ENCODE measurements at places on chromosomes 12 and 14. TPM values are rescaled to one million over a fixed set of nuclear protein-coding genes. Genes with fewer than 3 reads are reported as not detected.

SELPLG gene
- 15.4 TPM for total RNA-seq

DNA sequence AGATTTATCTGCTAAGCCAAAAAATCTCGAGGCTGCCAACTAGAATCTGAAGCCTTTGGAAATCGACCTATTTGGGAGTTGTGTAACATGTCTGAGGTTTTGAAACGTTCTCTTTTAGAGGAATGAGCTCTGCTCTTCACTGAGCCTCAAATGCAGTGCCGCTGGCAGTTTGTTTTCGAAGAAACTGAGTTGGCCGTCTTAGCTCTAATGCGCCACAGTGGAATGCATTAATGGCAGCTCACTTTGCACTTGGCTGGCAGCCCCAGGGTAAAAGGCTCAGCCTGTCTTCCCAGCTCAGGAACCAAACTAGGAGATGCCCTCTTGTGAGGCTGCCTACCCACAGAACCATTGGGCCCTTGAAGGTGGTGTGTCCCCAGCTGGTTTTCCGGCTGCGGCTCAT is 53.8 kb downstream of the SFSWAP start:
- no peak for DNase-seq

GRCh38 chr14:45680531-45680930 is 427.5 kb upstream of the MIS18BP1 start:
- DNase-seq, result no peak

- DNase-seq, result no peak
Measured at GRCh38 chr12:125140279-125141209, 75.3 kb downstream of the AACS start.

SLC22A17 gene
- 7.0 TPM for total RNA-seq

TSHR gene
- 0.39 TPM for total RNA-seq

DNA sequence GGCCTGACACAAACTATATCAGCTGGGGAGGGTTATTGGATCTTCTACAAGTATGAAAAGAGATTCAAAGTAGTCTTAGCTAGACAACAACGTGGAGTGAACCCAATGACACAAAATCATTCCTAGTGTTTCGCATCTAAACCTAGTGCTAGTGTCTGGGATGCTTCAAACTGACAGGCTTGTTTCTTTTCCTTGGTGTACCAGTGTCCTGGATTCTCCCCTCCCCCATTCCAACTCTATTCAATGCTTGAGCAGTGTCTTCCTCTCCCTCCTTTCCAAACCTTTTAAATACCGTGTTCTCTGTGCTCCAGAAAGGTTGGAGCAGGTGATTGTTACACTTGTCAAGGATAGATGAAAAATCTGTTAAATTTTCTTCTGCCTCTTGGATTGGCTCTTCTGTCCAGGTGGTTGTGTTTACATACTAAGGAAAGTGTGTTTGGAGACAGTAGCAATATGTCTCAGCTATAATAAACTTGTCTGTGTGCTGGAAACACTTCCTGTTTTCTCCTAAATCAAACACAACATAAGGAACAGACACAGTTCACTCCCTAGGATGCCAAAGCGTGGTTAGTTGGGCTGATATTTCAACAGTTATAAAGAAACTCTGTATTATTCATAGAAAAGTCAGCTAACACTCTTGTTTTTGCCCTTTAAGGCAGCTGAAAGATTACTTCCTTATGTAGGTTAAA is 14.4 kb upstream of the GUCY2C start:
- no peak for DNase-seq

DNA sequence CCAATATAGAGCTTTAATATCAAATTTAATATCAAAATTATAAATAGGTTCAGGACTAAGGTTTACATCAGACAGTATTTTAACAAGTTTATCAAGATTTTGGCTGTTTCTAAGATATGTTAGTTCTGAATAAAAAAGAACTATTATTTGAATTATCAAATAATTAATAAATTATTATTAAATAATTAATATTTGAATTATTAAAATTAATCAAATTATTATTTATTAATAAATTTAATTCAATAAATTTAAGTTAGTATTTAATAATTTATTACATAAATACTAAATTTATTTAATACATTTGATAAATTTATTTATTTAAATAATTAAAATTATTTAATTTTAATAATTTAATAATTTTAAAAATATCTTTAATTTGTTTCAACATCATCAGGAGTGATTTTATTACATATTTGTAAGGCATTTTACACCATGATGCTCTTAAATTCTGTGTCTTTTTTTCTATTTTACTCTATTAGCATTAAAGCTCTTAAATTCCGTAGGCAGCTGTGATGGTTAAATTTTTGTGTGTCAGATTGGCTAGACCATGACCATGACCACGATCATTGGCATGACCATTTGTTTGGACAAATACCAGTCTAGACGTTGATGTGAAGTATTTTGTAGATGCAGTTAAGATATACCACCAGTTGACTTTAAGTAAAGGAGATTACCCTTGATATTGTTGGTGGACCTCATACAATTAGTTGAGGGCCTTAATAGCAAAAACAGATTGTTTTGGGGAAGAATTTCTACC is 82.6 kb downstream of the BBS10 start:
- no peak for DNase-seq

DNA sequence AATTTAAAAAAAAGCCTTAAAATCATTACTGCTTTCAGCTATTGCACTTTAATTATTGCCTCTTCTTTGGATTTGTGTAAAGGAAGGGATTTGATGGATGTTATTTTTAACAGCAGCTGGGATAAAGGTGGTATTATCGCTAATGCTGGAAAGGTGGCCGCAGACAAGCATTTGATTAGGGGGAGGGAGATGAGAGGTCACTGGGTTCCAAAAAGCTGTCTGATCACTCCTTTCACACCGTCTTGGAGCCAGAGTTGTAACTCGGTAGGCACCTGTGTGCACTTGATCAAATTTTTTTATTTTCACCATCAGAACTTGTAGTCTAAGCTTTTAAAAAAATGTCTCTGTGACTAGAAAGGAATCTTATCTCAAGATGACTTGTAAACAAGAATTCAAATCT is 99.8 kb downstream of the AKAP6 start:
- DNase-seq, result no peak

- DNase-seq, result no peak
Measured at GRCh38 chr14:86782092-86782580, 1210.8 kb downstream of the GALC start.

DNA sequence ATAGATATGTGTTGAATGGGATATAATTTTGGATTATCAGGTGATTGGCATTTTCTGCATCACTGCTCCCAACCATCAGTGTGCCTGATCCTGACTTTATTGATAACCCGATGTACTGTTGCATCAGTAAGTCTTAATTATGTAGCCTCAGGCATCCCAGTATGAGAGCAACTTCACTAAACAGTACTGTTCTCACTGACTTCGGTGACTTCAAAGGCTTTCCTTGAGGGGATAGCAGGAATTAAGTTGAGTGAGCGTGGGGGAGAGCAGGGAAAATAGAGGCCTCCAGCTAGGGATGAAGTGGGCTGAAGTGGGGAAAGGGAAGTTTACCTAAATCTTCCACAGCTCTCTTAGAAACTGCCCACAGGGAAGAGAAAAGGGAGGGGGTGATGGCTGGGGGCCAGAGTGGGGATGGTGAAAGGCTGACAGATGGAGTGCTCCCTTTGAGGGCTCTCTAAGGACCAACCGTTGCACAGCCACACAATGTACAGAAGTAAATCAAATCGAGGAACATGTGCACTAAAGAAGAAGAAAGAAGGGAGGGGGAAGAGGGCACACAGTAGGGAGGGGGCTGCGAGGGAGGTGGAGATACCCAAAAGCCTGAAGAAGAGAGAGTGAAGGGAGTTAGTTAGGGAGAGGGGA is 10.7 kb upstream of the NEUROD4 start:
- DNase-seq, result no peak

GRCh38 chr12:117124421-117125271 is 25.4 kb upstream of the TESC start:
- DNase-seq, result no peak

NT5DC3 gene
- total RNA-seq, result 7.1 TPM

DNA sequence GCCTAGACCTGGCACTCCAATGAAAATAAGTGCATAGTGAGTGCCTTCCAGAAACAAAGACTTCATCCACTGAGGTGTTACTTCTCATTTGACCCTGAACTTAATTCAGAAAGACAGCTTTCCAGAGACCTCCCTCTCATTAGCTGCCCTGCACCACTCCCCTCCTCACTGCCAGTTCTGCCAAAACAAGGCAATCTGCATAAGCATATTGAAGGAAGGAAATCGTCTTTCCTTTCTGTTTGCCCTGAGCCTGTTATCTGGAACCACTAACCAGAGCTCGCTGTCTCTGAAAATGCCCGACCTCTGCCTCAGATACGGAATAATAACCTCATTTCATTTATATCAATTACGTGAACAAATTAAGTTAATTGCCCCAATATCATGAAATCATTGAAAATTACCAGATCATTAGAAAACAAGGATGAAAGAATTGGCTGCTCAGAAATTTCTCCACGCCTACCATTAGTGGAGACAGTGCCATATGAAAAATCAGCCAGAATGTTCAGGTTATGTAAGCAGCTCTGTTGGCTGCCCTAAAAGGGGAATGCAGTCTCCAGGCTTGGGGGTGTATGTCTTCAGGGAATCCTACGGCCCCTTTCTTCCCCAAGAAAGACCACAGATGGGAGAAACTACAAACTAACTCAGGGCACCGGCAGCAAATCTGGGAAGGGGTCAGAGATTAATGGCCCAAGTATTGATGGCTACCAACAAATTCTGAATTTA is 149.9 kb upstream of the FKBP4 start:
- DNase-seq, result peak; percentile 5

KRT73 gene
- not detected for total RNA-seq

MMP17 gene
- 4.7 TPM for total RNA-seq

GRCh38 chr12:131258398-131258797 is 304.7 kb downstream of the ADGRD1 start:
- DNase-seq, result no peak

DNA sequence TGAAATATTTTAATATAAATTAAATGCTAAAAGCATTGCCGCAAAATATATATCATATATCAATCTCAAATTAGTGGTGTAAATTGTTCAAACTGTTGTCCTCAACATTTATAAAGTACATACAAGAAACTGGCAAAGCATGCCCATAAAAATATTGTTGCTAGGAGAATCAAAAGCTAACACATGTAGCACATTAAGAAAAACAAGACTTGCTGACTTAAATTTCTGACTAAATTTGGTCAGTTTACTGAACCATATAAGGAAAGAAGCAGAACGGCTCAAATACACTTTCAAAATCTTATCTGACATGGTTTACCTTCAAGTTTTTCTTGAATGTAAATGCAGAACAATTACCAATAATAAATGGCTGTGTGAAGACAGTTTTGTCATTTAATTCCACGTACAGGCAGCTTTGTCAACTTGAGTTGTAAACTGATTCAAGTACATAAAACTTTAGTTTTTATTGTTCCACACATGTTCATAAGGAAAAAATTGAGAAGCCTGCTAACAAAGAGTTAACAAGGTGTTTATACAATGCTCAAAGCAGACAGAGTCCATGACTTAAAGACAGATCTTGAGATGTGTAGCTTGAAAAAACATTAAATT is 50.4 kb downstream of the PPP1R12A start:
- no peak for DNase-seq

TAS2R46 gene
- 1.8 TPM for total RNA-seq

DNA sequence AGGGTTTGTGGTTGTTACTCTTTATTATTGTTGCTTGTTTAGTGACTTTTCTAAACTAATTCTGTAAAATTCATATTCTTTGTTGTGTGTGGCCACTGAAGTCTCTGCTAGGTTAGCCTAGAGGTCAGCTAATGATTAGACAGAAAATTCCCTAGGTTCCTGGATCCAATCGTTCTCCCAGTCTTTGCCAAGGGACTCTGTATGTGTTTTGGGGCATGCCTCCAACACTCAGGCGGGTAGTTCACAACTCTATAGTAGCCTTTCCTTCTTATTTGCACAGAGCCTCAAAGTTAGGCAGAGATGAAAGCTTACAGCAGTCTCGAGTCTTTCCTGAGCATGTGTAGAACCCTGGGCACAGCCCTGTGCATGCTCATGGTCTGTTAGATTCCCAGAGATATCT is 32.7 kb upstream of the RIN3 start:
- DNase-seq, result no peak

FBLN5 gene
- 183 TPM for total RNA-seq

- peak; percentile 93 for DNase-seq
Measured at GRCh38 chr12:26523708-26524150, 309.3 kb downstream of the ITPR2 start.

DNA sequence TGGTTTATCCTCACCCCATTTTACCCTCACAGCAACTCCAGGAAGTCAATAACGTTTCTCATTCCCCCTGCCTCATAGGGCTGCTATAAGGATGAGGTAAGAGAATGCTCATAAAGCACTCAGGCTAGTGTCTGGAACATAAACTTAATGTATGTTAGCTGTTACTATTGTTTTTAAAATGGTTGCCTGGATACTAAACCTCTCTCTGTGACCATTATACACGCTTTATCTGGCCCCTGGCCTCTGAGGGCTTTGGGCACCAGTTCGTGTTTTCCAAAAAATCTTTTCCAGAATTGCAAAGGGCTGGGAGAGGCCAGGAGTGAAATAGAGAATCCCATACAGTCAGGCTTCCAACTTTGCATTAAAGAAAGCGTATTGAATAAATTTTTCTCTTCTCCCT is 113.9 kb downstream of the KTN1 start:
- no peak for DNase-seq

PPFIA2 gene
- total RNA-seq, result 2.7 TPM

DNA sequence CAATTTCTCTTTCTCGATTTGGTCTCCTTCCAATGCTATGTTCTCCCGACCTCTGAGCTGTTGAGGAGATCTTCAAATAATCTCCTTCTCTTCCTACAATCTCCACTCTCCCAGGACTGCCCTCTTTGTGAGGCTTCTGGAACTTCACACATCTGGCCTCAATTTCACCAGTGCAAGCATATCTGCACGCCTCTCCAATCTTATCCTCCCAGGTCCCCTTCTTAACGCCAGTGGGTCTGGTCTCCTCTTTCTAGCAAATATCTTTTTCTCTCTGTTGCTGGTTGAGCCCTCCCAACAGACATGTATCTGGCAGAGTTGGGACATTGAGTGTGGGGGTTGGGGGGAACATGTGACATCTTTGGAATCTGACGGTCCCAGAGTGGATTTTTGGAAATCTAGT is 17.9 kb downstream of the RTL1 start:
- DNase-seq, result no peak

GRCh38 chr14:39417014-39417413 is 15.2 kb downstream of the FBXO33 start:
- DNase-seq, result no peak

- no peak for DNase-seq
Measured at GRCh38 chr12:102299731-102300130, 102.1 kb upstream of the PMCH start.
